ENCODE measurements at places on chromosomes 5 and 9.

- DNase-seq: no peak
Observed at GRCh38 chr9:98427491-98427890, 172.0 kb upstream of the TBC1D2 start.

DNA sequence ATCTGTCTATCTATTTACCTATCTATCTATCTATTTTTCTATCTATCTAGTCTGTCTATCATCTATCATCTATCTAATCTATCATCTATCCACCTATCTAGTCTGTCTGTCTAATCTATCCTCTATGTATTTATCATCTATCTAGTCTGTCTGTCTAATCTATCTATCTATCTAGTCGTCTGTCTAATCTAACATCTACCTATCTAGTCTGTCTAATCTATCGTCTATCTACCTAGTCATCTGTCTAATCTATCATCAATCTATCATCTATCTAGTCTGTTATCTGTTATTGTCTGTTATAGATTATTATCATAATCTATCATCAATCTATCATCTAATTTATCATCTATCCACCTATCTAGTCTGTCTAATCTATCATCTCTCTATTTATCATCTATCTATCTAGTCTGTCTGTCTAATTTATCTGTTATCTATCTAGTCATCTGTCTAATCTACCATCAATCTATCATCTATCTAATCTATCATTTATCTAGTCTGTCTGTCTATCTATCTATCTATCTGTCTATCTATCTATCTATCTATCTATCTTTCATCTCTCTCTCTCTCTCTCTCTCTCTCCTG, 80.2 kb upstream of the ZNF618 start:
- DNase-seq: no peak

- DNase-seq: no peak
Observed at GRCh38 chr9:136171009-136171800, 33.7 kb downstream of the LHX3 start.

DNA sequence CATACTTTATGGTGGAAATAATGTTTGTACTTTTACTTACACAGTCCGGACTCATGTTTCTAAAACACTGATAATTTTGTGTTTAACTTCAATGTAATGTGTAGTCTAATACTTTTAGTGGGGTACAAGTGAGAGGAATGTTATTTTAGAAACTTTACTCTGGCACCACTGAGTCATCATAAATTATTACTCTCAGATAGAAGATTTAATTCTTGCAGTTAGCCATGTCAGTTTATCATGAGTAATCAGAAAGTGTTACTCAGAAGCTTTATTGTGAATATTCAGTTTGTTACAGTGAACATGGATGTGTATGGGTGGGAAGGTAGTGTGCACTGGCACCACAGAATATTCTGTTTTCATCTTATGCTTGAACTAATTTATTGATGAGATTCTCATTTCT, 20.0 kb downstream of the OGN start:
- DNase-seq: no peak

- DNase-seq: no peak
Observed at GRCh38 chr5:167167191-167167795, 1124.2 kb upstream of the WWC1 start.

- DNase-seq: no peak
Observed at GRCh38 chr9:86315078-86315477, 32.7 kb upstream of the ISCA1 start.

DNA sequence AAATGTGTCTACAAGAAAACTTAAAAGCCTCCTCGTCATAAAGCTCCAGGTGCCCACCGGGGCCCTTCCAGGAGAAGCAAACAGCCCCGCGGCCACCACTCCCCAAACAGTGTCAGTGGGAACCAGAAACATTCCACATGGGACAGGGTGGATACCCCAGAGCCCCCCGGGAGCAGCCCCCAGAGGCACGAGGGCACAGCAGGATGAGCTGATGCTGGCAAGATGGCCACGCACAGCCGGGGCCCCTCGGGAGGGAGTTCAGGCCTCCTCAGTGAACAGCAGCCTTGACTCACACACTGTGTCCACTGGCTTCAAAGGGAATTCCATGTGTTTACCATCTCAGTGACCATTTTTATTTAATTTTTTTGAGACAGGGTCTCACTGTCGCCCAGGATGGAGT, 10.5 kb downstream of the EXD3 start:
- no peak for DNase-seq

DNA sequence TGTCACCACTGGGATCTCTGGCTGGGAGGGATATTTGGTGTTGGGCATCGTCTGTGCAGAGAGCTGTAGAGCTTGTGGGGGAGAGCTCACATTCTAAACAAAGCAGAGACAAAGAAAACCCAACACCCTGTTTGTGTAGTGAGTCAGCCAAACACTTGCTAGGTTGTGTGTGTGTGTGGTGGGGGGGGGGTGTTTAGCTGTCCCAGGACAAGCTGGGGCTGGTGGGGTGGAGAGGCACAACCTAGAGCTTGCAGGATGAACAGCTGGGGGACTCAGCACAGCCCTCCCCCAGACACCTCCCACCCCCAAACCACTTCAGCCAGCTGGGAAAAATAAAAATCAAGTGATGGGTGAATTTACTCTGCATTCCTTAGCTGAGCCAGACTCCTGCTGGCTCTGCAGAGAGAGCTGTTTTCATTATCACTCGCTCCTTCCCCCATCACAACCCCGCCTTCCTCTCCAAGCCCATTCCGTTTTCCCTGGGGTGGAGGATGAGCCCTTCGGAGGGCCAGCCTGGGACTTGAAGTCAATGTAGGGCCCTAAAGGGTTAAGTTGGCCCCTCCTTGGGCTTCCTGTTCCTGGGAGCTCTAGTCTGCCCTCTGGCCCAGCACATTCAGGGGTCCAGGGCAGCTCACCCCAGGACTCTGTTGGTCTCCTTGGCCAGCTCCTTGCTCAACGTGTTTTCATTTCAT, 2.6 kb downstream of the OLFML2A start:
- no peak for DNase-seq

DNA sequence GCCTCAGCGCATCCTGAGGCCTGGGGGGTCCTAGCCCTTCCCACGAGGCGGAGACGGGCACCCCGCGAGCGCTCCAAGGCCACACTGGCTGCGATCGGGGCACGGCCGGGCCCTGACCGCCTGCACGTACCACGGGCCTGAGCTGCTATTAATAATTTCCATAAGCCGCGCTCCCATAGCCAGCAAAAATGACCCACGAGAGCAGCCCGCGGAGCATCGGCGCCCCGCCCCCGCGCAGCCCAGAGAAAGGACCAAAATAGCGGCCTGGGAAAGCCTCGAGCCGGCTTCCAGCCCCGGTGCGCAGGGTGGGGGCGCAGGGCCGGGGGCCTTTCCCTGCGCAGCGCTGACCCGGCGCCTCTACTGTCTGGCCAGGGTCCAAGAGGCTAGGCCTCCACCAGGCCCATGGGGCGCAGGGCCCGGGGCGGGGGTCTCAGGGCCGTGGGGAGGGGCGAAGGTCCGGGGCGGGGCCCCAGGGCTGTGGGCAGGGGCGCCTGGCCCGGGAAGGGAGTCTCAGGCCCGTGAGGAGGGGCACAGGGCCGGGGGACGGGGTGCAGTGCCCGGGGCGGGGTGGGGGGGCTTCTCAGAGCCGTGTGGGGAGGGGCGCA, 54.4 kb downstream of the EXD3 start:
- no peak for DNase-seq

GRCh38 chr9:124770359-124771020, 621 bp downstream of the NR6A1 start:
- peak; percentile 65 for DNase-seq

GRCh38 chr9:112029921-112030444, 133.4 kb downstream of the UGCG start:
- no peak for DNase-seq

- no peak for DNase-seq
Observed at GRCh38 chr9:14222149-14222835, 91.6 kb downstream of the NFIB start.

DNA sequence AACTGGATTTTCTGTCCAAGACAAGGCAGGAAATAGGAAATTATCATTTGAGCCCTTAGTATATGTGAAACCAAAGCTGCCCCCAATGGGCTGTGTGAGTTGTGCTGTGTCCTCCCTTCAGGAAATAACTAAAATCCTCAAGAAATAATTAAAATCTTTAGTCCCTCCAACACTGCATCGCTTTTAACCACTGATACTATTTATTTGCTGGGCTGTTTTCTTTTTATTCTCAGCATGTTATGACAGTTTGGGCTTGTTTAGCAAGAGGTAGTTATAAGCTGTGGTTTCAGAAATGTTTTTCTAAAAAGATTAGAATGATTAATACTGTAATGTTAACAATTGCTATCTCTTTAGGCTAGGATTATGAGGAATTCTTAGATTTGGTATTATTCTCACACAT, 187.0 kb upstream of the KCNN2 start:
- no peak for DNase-seq

DNA sequence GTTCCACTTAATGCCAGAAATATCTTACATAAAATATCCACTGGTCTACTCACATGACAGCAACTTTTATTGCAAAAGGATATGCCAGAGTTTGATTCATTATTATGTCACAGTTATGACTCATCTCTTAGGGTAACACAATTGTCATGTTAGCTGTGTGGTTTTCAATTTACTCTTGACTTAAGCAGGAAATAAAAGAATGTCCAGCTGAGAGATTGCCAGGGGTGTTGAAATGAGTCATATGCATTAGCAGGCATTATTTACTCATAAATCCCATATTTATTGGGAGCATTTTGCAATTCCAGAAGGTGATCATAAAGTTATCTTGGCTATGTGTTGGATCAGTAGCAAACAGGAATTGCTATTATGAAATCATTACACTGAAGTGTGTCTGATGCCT, 1164.6 kb upstream of the CDH18 start:
- no peak for DNase-seq

GRCh38 chr5:158701406-158702177, 398.1 kb downstream of the EBF1 start:
- no peak for DNase-seq

- DNase-seq: no peak
Observed at GRCh38 chr9:14654932-14655331, 38.3 kb downstream of the ZDHHC21 start.

DNA sequence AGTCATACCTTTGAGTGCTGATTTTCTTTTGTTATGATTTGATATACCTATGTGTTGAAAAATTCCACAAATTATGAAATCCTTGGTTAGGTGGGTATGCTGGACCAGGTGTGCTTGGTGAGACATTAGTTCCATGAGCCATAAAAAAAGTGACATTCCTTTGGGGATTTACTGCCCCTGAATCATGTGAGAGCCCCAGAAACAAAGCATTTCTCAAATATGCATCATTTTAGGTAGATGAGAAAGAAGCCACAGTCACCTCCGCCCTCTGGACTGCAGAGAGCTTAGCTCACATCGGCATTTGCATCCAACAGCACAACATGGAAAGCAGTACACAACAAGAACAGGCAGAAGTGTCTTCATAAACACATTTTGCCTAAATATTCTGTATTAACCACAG, 55.3 kb downstream of the DAP start:
- no peak for DNase-seq

DNA sequence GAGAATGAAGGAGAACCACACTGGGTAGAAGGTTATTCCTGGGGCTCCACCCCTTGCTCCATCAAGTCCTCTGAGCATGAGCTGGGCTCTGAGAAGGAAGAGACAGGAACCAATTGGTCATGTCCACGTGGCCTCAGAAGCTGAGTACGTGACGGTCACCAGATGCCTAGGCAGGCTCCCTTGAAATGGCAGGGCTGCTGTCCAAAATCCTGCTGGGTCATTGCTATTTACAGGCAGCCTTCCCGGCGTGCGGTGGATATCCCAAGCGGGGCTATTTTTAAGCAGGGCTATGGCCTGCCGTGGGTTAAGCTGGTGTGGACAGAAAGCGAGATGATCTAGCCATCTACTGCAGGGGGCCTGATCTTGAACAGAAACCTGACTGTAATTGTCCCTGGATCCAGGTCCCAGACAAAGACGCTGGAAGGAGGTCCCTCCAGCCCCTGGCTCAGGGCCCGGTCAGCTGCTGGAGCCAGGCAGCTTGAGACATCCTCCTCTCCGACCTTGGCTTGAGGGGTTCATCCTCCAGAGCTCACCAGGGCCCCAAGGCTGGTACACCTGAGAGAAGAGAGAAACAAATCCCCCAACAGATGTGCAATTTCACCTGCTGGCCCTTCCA, 550 bp upstream of the CKMT2 start:
- no peak for DNase-seq

GRCh38 chr5:112757468-112758208, 20.0 kb downstream of the APC start:
- peak; percentile 63 for DNase-seq

- no peak for DNase-seq
Observed at GRCh38 chr5:643351-643801, 31.2 kb downstream of the CEP72 start.

- no peak for DNase-seq
Observed at GRCh38 chr9:127698386-127698785, 8.4 kb upstream of the CFAP157 start.

- no peak for DNase-seq
Observed at GRCh38 chr9:89362647-89363310, 44.5 kb downstream of the SECISBP2 start.

- no peak for DNase-seq
Observed at GRCh38 chr5:72599519-72600370, 92.5 kb upstream of the ZNF366 start.

- no peak for DNase-seq
Observed at GRCh38 chr5:122404018-122404417, 92.0 kb downstream of the SNCAIP start.

- no peak for DNase-seq
Observed at GRCh38 chr5:58407042-58407719, 52.7 kb downstream of the PLK2 start.

GRCh38 chr9:9631284-9631683, 981.5 kb downstream of the PTPRD start:
- no peak for DNase-seq

DNA sequence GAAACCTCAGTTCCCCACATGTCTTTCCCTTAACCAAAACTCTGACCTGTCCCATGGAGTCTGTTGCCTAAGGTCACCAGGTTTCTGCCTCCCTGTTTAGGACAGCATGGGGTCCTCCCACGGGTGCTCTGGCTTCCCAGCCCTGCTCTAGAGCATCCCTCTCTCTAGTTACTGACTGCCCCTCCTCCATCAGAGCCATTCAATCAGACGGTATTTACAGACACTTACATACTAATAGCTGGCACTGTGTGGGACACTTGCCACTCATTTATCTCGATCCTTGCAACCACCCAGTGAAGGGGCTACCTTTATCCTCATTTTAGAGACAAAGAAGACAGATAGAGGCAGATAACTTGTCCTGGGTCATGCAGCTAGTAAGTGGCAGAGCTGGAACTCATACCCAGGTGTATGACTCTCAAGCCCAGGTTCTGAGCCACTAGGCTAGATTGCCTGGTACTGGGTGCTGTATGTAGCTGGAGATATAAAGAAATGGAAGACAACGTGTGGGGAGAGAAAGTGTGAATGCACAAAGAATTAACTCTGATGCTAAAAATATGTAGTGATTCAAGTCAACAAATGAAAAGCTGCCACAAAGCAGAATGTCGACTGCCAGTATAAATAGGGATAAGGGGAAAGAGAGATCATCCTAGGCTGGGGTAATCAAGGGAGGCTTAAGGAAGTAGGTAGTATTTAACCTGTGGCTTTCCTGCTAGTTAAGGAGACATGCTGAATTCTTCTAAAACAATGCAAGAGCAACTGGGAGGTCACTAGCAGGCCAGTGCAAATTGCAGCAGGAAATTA, 52.5 kb upstream of the PDE8B start:
- DNase-seq: no peak
